Inflammatory macrophage (primary cell): ENCODE measurements at places on chromosomes 1 and 21.

DNA sequence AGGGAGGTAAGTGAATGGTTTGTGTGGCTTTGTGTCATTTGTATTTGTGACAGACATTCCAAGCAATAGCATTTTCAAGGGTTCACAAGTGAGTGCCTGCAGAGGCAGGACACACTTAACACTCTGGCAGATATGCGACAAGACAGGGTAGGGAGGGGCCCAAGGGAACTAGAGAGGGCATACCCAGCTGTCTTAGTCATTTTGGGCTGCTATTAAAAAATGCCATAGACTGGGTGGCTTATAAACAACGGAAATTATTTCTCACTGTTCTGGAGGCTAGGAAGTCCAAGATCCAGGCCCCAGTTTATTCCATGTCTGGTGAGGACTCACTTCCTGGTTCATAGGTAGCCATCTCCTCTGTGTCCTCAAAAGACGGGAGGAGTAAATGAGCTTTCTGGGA, 137.4 kb downstream of the FGGY start:
- DNase-seq: no peak

DNA sequence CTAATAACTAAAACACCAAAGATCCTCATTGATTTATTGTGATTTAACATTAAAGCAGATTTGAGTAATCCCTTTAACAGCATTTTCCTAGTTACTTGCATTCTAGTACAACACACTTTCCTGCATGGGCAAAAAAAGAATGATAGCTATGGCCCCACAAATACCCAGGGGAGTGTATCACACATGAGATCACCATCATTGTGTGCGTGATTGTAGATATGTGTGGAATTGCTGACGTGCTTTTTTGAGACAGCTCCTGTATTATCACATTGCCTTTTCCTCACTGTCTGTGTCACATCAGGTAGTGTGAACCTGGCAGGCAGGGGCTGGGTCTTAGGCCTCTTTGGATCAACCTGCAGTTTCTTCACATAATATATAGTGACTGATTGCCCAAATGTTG, 48.5 kb upstream of the SAMD13 start:
- no peak for DNase-seq

- DNase-seq: no peak
Measured at GRCh38 chr1:152026895-152027294, 9.9 kb downstream of the S100A11 start.

GRCh38 chr1:232767305-232768074, 37.7 kb upstream of the MAP10 start:
- peak; percentile 80 for DNase-seq

- peak; percentile 25 for DNase-seq
Measured at GRCh38 chr1:39776400-39776713, 5.2 kb upstream of the OXCT2 start.

GRCh38 chr21:45894906-45895777, 86.4 kb upstream of the COL6A1 start:
- DNase-seq: no peak

DNA sequence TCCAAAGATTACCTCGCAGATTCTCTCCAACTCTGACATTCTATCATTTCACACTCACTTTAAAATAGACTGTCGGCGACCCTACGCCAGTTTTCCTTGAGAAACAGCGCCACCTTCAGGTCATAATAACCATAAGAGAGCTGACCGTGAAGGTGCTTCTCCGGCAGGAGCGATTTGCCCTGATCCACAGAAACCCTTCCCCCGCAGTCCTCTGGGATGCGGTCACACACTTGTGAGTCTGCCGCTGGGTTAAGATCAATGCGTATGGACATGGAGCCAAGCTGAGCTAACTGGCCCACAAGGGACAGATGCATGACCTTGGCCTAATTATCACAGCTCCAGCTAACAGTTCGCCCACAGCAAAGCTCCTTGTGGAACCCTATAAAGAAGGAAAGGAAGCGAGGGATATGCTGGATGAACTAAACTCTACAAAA, 32.8 kb upstream of the IFNAR2 start:
- DNase-seq: peak; percentile 58

DNA sequence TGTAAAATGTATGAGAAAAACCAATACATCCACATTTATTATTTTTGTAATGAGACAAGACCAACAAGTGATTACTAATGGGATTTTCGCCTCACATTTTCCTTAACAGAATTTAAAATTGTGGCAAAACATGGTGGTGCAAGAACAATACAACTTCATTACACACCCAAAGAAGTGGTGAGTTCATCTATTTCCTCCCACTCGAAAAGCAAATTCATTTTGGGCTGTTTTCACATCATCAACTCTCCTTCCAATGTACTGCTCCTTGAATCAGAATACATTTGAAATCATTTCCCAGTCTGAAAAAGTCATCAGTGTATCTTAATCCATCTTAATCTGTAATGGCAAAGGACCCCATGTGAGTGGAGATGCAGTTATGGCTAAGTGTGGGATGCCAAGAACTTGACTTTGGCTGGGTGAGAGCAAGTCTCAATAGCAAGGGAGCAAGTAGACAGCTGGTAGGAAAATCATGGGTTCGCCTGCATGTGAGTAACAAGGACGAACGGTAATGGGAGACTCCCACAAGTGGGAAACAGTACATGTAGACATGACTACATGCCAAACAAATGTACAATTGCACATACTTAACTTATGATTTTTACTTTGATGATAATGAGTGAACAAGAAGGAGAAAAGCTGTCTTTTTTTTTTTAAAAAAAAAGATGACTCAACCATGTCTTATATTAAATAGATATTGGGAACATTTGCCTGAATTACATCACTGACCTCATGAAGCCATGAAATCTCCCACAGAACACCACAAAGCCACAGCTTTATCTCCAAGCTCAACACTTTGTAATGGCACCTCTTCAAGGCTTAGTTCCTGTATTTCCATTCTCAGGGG, 46.0 kb downstream of the RUNX1 start:
- peak; percentile 8 for DNase-seq

DNA sequence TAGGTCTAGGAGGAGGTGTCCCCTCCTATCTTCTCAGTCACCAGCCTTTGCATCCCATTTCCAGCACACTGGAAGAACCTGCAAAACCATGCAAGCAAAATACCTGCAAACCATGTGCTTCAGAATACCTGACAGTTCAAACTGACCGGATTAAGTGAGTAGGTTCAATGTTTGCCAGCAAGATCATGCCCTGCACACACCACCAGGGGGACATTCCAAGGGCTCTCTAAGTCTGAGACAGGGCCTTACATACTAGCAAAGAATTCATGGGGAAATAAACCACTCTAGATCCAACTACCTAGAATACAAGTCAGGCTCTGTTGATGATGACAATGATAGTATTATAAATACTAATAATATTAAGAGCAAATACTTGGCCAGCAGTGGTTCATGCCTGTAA, 27.6 kb downstream of the INPP5B start:
- DNase-seq: no peak

DNA sequence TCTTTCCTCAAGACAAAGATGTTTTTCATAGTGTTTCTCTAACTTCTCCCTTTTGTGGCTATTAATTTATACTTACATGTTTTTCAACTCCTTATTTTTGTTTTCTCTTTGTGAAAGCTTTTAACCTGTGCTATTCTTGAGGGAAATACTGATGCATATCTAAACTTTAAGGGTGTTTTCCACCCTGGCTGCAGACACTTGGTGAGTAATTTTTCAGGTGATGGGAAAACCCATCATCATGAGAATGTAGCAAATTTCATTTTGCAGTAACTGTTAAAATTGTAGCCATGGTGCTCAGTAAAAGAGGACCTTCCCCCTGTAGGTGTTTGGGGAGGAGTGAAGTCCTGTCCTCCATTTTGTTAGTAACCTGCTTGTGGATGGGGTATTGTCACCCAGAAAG, 124.2 kb downstream of the LIPI start:
- no peak for DNase-seq

DNA sequence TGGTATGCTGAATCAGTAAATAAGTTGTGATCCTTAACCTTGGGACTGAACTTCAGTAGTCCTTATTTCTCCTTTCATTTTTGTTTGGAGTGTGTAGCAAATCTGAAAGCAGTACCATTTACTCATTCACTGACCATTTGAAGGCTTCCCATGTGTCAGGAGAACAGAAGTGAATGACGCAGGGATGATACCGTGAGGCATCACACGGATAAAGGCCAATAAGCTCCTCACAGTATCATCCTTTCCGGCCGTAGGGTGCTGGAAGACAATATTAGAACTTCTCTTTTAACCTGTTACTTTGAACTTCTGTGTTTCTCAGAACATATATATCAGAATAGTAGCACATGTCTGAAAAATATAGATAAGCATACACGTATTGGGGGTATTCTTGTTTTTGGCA, 21.3 kb downstream of the BACH1 start:
- no peak for DNase-seq

- no peak for DNase-seq
Measured at GRCh38 chr1:153546796-153547559, 1.4 kb upstream of the S100A4 start.

- no peak for DNase-seq
Measured at GRCh38 chr1:180927841-180928240, 15.1 kb downstream of the KIAA1614 start.

GRCh38 chr1:94590203-94591137, 48.9 kb upstream of the F3 start:
- DNase-seq: no peak
